ENCODE measurements at places on chromosomes 7 and 10. TPM values are rescaled to one million over a fixed set of nuclear protein-coding genes. Genes with fewer than 3 reads are reported as not detected.
A peak's percentile ranks its signal among the peaks of the same experiment; 100 is the strongest.

GRCh38 chr10:128614016-128614605, 487.9 kb upstream of the MKI67 start:
- DNase-seq, result no peak

- DNase-seq, result no peak
Measured at GRCh38 chr7:74388880-74389415, 64.8 kb upstream of the GTF2IRD1 start.

GRCh38 chr7:100029596-100029995, 14.2 kb downstream of the ZKSCAN1 start:
- peak; percentile 78 for DNase-seq

DNA sequence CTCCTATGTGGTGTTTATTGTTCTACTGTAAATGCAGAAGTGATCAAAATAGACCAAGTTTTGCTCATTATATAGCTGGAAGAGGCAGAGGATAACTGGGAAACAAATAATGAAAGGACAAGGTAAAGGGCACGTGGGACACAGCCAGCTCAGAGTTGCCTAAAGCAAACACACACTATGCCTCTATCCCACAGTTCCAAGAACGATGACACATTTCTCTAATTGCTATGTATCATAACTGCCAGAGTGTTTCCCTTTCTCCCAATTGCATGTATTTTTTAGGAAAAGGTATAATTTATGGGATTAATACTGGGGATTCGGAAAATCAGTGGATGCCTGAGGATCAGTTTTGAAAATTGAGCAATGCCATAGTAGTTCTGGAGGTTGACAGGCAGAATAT, 49.0 kb downstream of the CCDC71L start:
- DNase-seq, result peak; percentile 57

DNA sequence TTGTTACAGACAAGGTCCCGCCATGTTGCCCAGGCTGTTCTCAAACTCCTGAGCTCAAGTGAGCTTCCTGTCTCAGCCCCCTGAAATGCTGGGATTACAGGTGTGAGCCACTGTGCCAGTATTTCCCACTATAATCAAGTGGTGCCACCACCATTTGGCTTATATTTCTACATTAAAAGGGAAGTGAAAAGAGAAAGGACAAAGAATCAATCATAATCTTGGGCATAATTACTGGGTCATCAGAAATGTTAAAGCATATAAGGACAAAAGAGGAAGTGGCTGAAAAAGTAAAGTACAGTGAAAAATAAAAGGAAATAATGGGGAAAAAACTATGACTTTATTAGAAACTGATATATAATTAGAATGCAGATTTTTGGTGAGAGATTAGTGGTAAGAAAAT, 25.7 kb upstream of the ENTPD1 start:
- DNase-seq, result no peak

GRCh38 chr7:83731154-83731553, 82.2 kb upstream of the SEMA3E start:
- no peak for DNase-seq

GRCh38 chr7:106246902-106247711, 37.7 kb downstream of the NAMPT start:
- no peak for DNase-seq

LIPN gene
- not detected for total RNA-seq

SUN3 gene
- 0.51 TPM for total RNA-seq

PTER gene
- 25.5 TPM for total RNA-seq

LRRC4 gene
- 0.64 TPM for total RNA-seq

Measured in bronchial epithelial cell (primary cell).